ENCODE measurements at places on chromosomes 4 and X.

DNA sequence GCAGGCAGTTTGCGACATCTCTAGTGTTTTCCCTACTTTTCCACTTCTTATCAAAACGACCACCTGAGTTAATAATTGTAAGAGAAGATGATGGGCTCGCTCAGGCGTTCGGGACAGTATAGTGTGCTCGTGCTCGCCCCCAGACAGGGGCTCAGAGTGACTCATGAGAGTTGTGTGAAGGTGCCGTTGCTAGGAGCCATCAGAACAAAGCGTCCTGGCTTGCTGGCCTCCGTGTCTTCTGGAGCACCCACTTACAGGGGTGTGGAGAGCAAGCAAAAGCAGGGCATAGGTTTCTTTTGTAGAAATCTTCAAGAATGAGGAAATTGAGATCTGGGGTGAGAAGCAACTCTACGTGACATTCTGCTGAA is 73.0 kb upstream of the ADGRG2 start:
- DNase-seq: no peak

GRCh38 chrX:145673841-145674240 is 143.8 kb upstream of the SLITRK2 start:
- DNase-seq: no peak

DNA sequence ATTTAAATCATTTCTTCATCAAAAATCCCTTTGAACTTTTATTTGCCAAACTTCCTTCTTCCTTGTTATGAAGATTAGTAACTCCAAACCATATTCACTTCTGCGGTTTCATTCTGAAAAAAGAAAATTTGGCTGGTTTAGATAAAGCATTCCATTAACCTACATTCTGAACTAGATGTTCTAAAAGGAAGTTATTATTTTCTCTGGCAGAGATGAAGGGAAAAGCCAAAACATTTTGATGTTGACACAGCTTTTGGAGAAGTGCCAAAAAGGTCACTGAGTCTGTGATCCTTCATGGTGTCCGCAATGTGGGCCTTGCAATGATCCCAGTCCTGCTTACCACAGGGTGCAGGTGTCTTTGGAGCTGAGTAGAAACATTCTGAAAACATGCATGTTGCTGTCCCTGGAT is 36.0 kb downstream of the CXCL8 start:
- DNase-seq: no peak

- no peak for DNase-seq
Observed at GRCh38 chr4:186030795-186031194, 38.2 kb upstream of the TLR3 start.

GRCh38 chrX:16592194-16592770 is 57.7 kb upstream of the S100G start:
- DNase-seq: no peak

- no peak for DNase-seq
Observed at GRCh38 chrX:150542846-150543229, 25.6 kb upstream of the MTM1 start.

- DNase-seq: no peak
Observed at GRCh38 chr4:73593631-73594241, 26.5 kb downstream of the RASSF6 start.

DNA sequence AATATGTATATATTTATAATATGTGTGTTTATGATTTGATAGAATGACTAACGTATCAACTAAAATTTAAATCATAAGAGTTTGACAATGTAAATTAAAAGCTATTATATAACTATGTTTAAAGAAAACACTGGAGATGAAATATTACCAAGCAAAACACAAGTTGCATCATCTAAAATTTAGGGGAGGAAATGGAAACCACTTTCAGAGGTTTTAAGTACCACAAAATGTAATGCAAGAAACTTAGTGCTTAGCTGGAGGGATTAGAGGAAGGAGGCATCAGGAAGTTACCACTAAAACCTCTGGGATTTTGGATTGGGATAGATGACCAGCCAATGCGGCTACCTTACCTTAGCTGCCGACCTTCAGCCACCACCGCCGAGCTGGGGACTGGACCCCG is 1192.1 kb upstream of the PRKX start:
- DNase-seq: no peak

GRCh38 chr4:151117371-151117962 is 18.0 kb downstream of the RPS3A start:
- peak; percentile 4 for DNase-seq

DNA sequence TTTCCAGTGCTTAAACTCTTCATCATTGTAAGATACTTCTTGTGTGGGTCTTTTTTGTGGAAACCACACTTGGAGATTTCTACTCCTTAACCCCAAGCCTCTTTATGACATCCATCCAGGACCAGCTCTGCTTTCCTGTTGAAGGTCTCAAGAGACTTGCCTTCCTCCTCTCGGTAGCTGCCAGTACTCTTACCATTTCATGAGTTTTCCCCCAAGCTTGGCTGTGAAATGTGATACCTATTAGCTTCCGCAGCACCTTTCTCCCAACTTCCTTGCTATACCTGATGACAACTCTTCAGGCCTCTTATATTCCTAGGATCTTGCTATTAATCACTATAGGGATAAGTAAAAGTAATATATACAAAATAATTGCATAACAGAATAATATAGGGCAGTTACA is 1.9 kb upstream of the DCK start:
- DNase-seq: no peak

DNA sequence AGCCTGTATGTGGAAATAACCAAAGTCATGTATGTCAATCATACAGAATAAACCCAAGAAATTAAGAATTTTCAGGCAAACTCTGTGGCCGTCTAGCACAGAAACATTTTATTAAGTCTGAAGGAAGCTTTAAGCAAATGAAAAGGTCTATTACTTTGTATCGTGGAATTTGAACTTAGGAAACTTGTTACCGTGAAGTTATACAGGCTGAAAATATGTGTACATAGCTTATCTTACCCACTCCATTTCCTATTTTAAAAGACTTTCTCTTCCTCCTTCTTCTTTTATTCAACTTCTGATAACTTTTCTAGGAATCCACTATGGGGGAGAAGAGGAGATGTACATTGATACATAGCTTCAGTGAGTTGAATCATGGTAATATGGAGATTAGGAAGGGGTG is 108.3 kb downstream of the AGTR2 start:
- no peak for DNase-seq

GRCh38 chr4:5206016-5206790 is 154.9 kb downstream of the STK32B start:
- DNase-seq: no peak

DNA sequence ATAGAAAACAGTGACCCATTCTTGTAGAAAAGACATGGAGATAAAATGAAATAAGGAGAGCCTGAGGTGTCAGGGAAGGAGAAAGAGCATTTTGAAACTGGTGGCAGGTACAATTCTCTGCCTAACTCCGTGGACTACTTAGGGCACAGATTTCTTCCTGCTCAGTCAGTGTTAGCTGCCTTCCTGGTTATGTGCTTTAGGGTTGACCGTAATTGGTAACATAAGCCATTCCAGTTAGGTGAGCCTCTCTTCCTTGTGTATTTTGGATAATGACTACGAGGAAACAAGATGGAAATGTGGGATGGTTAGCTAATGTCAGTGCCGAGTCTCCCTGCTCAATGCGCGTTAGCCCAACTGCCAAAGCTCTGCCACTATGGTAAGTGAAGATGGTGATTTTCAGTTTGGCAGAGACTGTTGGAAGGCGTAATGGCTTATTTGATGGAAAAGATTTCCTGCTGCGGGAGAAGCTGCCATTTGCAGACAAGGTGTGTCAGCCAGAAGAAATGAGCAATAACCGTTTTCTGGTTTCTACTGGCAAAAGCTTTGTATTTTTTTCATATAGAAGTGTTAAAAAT is 174.1 kb downstream of the CBR4 start:
- no peak for DNase-seq

DNA sequence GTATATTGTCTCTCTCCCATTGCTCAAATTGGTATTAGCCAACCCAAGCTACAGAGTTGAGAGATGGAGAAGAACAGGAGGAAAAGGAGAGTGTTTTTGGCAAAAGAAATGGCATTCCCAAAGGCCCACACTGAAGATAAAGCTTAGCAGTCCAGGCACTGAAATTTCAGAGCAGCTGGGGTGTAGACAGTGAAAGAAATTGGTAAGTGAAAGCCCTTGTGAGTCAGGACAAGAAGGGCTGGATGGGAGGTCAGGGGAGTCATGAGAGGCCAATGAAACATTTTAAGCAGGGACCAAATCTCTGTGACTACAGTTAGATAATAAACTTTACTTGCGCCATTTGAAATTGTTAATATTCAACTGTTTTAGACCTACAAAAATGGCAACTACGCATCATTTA is 177.7 kb downstream of the ADAMTS3 start:
- DNase-seq: no peak

- DNase-seq: no peak
Observed at GRCh38 chr4:185847352-185848097, 35.5 kb upstream of the SORBS2 start.

- DNase-seq: no peak
Observed at GRCh38 chr4:95289028-95289634, 259.6 kb downstream of the UNC5C start.

- DNase-seq: no peak
Observed at GRCh38 chrX:12977761-12978204, 2.9 kb downstream of the TMSB4X start.

DNA sequence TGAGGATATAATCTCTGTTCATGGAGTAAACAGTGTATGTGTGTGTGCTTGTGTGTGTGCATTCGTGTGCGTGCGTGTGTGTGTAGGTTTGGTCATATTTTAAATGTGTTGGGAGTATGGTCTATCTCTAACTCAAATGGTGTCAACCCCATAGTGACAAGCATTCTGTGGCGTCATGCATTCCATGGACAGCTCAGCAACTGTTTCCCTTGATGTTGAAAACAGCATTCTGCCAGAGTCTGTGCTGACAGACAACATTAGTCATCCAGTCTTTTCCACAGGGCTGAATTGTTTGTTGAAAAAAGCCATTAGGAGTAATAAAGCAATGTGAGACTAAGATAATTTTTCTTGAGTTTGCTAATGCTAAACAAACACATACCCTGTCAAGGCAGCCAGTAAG is 706.6 kb downstream of the PCDH19 start:
- no peak for DNase-seq

DNA sequence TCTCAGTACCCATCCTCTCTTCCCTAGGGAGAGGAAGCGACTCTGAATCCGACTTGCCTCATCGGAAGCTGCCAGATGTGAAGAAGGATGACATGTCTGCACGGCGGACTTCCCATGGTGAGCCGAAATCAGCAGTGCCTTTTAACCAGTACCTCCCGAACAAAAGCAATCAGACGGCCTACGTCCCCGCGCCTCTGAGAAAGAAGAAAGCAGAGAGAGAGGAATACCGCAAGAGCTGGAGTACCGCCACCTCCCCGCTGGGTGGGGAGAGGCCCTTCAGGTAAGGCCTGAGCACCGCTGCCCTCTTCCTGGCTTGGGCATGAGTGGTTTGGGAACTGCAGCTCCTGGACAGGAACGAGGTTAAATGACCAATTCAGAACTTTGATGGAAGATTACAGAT is 81.2 kb downstream of the LIMCH1 start:
- no peak for DNase-seq

DNA sequence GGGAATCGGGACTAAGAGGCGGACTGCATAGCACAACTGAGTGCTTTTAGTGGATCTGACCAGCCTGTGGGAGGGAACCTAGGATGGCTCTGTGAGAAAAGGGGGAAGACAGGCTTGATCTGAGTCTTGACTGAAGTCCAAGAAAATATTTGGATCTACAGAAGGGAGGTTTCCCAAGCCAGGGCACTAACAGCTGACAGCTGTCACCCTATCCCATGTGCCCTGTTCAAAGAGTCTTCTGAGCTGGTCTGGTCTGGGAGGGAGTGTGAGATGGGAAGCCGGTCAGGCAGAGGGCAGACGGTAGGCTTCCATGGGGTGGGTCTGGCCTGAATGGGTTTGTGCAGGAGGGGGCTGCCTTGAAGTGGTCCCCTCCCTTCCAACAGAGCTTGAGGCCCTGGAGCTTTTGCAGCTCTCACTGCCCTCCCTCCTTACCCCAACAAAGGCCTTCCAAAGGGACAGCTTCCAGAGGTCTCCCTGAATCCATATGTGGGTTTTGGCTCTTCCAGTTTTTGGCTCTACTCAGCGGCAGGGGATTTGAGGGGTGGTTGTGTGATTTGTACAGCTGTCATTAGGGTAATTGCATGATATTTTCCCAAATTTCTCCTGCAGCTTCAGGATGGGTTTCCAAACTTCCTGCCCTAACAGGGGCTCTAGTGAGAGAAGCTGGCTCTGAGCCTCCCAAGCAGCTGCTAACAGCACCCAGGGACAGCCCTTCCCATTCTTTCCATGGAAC is 643.7 kb downstream of the BCOR start:
- no peak for DNase-seq

GRCh38 chr4:41258783-41259182 is 2.1 kb downstream of the UCHL1 start:
- no peak for DNase-seq

DNA sequence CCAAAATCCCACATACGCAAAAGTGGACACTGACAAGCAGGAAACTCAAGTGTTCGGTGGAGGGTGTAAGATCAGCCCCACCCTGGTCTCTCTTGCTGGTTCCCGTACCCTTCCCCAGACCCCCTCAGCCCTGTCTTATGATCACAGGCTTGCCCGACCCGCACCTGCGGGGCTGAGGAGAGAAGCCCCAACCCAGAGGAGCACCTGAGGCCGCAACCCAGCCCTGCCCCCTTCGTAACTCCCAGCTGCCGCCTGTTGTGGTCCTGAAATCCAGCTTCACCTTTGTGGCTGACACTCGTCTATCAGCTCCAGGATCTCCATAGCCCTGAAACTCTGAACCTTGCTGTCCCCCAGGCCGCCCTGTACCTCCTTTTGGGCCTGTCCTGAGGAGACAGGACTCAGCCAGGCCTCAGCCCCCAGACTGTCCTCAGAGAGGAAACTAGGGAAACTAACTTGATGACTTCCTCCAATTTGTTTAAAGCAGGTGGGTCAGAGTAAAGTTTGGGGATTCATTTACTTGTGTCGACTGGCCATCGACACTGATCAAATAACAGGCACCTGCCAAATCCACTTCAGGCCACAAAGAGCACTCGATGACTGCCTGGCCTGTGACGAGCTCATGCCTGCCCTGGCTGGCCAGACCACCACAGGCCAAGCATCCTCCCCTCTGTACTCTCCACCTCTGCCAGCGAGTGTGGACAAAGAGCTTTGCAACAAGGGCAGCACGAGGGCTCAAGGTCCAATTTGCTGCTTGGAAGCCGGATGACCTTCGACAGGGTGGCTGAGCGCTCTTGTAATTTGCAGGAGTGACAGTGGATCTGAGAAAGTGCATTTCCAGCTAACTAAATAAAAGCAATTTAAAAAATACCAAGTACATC is 19.3 kb downstream of the DCTD start:
- no peak for DNase-seq

DNA sequence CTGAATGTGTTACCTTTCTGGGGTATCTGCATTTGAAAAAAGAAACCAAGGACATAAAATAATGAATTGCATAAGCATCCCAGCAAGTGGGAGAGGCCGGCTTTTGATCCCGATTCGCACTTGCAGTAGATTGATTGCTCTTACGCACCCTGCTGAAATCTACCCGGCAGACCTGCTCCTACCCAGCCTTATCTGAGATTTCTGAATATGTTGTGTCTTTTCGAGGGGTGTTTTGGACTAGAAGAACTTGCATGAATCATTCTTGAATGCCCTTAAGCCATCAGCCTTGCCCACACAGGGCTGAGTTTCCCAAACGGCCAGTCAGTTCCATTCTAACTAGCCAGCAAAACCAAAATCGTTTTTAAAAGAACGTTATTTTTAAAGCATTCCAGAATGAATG is 174.4 kb upstream of the BCOR start:
- no peak for DNase-seq

All from stimulated activated CD8-positive, alpha-beta memory T cell treated with anti-CD3 and anti-CD28 coated beads, Interleukin-7, amount 100 ng/mL, for 1 hour (primary cell).